Stimulated activated CD8-positive, alpha-beta memory T cell treated with anti-CD3 and anti-CD28 coated beads, Interleukin-4, amount 100 ng/mL, for 24 hours (primary cell): ENCODE measurements at places on chromosomes 1 and 21.

GRCh38 chr1:172117800-172118199 is 276.5 kb downstream of the DNM3 start:
- no peak for DNase-seq

GRCh38 chr1:35361638-35362037 is 93.1 kb downstream of the ZMYM4 start:
- DNase-seq = no peak

DNA sequence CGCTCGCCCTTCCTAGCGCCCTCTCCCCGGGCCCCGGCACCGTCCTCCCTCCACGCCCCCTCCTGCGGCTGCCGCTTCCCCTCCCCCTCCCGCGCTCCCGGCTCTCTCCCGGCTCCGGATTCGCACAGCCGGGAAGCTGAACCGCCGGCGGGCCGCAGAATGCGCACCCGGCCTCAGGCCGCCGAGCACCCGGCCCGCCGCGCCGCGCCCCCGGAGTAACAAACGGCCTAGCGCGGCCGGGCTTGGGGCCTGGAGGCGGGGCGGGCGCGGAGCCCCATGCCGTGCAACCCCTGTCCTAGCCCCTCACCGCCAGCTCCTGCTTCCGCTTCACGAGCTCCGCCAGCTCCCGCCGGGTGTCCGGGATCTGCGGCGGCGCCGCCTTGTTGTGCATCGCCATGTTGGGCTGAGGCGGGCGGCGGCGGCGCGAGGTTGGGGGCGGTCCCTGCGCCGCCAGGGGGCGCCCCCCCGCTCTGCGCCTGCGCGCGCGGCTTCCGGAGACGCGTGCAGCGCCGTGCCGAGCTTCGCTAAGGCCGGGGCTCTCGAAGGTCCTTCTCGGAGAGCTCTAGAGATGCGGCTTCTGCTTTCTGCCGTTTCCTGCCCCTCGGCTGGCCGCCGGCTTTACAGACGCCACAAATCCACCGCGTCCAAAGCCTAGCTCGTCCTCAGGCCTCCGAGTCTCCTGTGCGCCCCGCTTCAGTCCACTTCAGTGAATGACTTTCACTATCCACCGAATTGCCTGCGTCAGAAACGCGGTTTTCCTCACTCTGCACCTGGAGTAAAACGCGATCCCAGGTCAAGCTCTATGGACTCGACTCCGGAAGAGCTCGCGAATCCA is at the start of gene MEAF6:
MEAF6 (minus strand) TSS at position 417 of the 835 bp plus-strand sequence; CDS start at position 397, 20 bp downstream.
- peak; percentile 77 for DNase-seq

- no peak for DNase-seq
Measured at GRCh38 chr1:12615159-12615864, 2.7 kb downstream of the DHRS3 start.

GRCh38 chr1:23427550-23427949 is 3.0 kb upstream of the TCEA3 start:
- DNase-seq = no peak
